Stimulated activated CD8-positive, alpha-beta memory T cell treated with anti-CD3 and anti-CD28 coated beads, Interleukin-4, amount 100 ng/mL, for 48 hours (primary cell): ENCODE measurements at places on chromosomes 12 and 14.
A peak's percentile ranks its signal among the peaks of the same experiment; 100 is the strongest.

DNA sequence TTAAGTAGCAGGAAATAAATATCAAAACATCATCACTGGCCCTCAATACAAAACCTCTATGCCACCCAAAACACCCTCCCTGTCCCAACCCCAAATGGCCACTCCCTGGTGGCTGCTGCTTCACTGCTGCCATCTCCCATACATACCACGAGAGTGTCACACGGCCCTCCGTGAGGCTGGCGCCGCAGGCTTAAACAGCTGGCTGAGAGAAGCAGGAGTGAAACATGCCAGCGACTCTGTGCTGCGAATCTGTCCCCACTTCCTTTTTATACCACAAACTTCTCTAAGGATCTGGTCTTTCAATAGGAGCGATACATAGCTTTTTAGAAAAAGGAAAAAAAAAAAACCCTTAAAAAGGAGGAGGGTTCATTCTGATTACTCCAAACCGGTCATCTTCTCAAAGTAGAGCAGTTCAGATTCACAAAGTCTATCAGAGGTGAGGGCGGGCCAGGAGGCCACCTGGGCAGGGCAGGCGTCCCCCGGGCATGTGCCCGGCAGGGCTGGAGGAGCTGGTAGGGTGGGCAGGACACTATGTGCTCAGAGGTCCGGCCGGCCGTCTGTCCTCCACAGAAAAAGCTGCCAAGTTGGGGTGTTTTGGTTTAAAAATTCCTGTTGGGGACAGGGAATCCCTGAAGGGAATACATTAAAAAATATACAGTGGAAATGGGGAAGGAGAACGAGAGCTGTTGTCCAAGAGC lies 26.5 kb downstream of the MAX start:
- no peak for DNase-seq

DNA sequence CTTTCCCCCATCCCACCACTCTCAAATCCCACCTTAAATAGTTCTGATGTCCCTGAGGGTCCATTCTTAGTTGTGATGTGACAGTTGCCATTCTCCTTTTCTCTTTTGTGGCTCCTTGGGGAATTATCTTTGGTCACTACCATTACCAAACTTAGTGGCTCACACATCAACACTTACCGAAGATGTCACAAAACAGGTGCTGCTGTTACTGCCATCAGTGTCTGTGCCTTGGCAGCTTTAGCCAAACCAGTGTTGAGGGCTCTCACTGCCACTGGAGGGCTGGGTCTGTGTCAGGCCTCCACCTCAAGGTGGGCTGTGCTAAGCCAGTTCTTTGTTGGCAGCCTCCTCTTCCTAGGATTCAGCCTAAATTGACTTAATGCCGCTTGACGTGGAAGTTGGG lies 144.0 kb downstream of the MYRFL start:
- DNase-seq: no peak

GRCh38 chr12:2804393-2805142 lies 7.9 kb upstream of the ITFG2 start:
- DNase-seq: no peak

DNA sequence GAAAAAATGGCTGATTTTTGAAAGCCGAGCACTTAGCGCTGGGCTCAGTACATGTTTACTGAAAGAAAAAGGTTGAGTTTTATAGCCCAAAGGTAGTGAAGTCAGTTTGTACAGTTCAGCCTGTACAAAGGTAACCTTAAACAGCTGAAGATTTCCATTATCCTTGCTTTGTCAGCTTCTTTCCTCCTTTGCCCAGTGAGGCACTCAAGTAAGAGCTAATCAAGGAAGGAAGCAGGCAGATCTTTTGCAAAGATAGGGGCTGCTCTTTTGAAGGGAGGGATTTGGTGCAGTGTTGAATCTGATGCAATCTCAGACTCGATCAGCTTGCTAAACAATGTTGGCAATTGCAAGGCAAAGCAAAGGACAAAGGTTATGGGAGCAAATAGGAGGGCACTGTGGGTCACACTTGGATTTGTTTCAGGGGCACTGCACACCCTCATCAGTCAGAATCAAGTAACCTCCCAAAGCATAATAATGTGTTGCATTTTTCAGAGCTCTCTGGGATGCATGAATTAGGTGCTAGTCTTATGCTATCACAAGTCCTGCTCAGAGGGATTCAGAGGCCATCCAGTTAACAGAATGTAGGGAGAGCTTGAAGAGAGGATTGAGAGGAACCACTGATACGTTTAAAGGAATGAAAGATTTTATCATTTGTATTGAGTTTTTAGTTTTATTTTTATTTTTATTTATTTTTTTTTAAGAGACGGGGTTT lies 44.4 kb downstream of the ANO6 start:
- no peak for DNase-seq

GRCh38 chr14:61461808-61462275 lies 140.5 kb downstream of the PRKCH start:
- DNase-seq: peak; percentile 30
